ENCODE measurements at places on chromosomes 6 and 20.

DNA sequence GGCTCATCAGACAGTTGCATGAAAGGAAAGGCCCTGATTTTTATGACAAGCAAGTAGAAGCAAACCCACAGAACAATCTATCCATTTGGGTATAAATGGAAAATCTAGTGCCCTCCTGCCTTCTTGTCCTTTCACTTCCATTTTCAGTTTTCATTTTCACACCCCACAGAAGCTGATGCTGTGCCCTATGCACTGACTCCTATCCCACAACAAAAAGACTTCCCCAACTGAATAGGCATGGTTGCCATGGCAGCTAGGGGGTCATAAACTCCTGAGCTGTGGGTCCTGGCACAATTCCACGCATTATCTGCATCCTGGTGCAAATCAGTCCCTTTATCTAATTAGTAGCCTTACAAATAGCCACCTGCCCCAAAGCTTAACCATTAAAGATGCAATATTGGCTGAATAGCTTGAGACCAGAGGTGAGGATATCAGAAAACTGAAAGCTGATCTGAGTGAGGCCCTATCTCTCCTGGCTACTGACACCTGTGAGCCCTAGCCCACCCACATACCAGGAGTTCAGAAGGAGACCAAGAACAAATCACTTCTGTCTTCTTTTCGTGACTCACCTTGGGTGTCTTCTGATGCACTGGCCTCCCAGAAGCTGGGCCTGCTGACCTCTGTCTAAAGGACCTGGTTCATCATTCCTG, 34.9 kb upstream of the HEY2 start:
- DNase-seq, result no peak

DNA sequence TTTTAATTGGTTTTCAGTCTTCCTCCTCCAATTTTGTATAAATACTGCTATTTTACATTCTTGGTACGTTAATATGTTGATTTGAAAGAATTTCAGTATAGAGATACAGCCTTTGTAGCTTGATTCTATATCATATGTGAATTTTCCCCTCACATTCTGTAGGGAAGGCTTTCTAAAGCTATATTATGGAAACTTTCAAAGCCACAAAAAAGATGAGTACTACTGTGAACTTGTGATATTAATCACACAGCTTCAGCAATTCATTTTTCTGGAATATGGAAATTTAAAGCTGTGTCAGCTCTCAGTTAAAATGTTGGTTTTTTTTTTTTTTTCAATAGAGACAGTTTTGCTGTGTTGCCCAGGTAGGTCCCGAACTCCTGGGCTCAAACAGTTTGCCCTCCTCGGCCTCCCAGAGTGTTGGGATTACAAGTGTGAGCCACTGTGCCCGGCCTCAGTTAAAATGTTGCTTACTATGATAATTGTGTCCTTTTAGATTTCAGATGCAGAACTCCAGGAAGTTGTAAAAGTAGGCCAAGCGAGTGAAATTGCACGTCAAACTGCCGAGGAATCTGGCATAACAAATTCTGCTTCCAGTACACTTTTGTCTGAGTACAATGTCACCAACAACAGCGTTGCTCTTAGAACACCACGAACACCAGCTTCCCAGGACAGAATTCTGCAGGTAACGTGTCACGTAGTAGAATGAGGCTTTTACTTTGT, 20.6 kb downstream of the CDC5L start:
- no peak for DNase-seq

GRCh38 chr6:68880050-68880813, 245.2 kb downstream of the ADGRB3 start:
- DNase-seq, result peak; percentile 4

- DNase-seq, result peak; percentile 61
Measured at GRCh38 chr6:80214436-80215022, 108.1 kb downstream of the BCKDHB start.

DNA sequence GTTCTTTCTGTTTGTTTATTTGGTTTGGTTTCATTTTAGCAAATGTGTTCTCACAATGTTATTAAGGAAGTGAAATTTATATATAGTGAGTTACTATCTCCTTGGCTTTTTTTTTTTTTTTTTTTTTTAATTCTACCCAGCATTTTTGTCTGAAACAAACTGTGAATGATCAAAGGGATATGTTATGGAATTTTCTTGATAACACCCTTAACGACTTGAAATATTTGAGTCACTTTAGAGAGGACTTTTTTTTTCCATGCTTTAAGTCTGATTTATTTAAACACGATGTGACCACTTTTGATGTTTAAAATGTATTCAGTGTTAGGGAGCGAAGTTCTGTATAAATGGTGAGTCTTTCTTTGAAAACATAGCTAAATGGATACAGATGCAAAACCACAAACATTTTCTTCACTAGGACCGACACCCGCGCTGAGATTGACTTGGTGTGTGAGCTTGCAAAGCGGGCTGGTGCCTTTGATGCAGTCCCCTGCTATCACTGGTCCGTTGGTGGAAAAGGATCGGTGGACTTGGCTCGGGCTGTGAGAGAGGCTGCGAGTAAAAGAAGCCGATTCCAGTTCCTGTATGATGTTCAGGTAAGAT, 149.7 kb downstream of the MTHFD1L start:
- DNase-seq, result no peak

GRCh38 chr20:45290677-45291355, 15.8 kb upstream of the RBPJL start:
- peak; percentile 57 for DNase-seq

- no peak for DNase-seq
Measured at GRCh38 chr6:105258816-105259215, 79.0 kb upstream of the POPDC3 start.

DNA sequence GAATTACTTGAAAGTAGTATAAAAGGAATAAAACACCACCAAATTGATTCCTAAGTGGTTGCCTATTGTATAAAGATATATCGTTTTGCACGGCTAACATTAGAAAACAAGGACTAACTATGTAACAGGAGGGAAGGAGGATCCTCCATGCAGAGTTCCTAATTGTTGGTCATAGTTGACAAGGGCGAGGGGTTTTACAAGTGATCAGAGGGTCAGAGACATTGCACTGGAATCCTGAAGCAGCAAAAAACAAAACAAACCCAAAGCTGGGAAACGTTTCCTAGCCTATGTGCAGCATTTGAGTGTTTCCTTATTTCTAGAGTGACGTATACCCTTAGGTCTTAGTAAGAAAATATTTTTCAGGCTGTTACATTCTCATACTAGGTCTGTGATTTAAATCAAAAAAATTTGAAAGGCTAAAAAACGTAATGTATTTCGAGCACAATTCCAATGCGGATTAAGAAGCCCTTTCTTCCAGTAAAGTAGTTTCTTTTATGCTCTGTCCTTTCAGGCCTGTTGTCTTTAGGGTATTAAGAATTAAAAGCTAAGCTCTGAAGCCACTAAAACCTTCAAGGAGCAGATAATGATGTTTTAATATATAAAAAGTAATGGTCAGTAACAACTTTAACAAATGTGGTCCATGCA, 373.8 kb upstream of the MMS22L start:
- DNase-seq, result no peak

GRCh38 chr20:44509762-44510161, 12.1 kb downstream of the SERINC3 start:
- no peak for DNase-seq

DNA sequence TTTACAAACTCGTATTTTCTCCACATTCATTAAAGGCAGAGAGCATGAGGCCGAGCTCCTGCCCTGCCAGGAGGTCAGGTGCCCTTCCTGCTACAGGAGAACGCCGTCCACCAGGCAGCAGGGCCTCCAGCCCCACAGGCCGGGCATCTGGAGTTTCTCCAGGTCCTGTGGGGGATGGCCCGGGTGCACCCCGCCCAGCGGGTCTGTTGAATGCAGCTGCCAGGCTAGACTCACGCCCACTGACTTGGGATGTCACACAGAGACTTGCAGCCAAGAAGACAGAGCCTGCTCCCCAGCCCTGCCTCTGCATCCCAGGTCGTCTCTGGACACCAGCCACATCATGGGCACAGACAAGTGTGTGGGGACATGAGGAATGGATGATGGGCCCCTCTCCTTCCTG, 376.4 kb downstream of the CDH4 start:
- no peak for DNase-seq

DNA sequence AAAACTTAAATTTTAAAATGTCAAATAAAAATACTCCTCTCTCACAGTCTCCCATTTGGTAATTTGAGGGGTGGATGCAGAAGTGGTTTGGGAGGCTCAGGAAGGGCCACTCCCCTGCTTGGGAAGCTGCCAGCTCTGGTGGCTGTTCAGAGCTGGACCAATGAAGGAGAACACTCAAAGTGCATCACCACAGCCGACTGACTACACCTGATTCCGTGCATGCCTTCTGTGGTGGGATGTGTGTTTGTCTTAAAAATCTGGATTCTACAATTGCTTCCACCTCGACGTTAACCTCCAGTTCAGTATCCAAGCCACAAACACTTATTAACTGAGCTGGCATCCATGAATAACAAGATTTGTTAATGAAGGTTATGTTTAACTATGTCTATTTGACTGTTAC, 137.3 kb downstream of the FOXC1 start:
- no peak for DNase-seq

DNA sequence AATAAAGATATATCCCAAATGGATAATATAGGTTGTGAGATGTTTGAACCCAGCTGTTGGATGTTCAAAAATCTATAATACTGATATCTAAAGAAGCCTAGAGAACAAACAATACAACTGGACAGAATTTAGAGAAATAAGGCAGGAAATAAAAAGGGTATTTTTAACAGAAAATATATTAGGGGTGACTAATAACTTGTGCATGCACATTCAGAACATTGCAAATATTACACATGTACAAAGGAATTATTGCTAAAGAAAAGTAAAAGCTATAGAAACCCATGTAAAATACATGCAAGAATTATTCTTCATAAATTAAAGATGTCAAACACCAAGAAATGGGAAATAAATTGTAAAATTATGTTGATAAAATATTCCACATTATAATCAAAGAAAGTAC, 32.7 kb upstream of the HCRTR2 start:
- DNase-seq, result no peak

DNA sequence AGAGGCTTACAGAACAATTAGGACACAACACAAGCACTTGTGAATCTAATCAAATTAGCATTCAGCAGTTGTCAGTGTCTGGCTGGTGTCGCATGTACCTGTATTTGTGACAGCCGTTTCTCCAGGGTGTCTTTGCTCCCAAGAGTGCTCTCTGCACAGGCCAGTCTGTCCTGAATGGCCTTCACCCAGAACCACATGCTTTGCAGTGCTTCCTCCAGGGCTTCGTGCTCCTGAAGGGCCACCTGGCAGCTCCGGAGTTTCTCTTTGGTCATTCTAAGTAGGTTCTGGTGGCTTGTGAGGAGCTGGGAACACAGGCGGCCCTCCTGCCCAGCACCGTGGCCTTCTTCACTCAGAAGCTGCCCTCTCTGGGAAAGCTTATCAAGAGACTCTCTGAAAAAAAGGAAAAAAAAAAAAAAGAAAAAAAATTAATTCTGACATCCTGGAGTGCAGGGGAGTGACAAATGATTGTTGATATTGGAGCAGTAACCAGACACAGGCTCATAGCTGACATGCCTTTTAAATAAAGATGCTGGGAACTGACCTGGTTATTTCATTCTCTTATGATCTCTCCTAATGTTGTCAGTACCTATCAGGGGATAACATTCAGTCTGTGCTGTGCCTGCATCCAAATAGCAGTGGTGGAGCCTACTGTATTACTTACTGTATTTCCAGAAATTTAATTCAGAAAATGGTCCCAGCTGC, 245.8 kb downstream of the SYNE1 start:
- no peak for DNase-seq

- DNase-seq, result no peak
Measured at GRCh38 chr20:62355516-62355877, 11.6 kb downstream of the LAMA5 start.

- DNase-seq, result no peak
Measured at GRCh38 chr20:63446216-63447024, 26.0 kb downstream of the KCNQ2 start.

DNA sequence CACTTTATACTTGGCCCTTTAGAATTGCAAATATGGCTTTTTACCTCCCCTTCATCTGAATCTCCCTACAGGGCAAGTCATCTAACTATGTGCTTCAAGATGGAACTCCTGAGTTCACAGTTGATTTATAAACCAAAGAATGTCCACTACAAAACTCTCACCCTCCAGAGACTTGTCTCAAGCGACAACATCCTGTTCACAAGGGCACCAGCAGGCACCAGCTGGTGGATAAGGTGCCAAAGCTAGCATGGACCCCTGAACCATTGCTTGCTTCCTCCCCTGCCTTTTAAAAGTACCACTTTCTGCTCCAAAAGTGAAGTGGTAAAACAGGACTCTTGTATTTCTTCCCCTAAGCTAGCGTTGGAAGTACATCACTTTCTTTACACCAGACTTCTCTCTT, 154.5 kb downstream of the LPA start:
- DNase-seq, result no peak

DNA sequence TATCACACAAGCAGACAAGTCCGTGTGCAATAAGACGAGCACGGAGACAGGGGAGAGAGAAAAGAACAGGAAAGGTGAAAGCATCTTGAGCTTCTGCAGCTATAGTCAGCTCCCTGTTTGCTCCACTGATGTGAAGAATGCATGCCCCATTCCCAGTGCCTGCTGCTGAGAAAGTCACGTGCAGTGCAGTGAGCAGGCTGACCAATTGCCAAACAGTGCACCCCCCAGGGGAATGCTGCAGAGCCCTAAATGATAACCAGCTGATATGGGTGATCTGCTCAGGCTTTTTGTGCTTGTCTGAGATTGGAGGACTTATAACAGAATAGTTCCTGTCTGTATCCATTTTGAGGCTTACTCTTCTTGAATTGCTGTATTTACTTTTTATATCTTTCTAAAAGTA, 121.5 kb downstream of the PACRG start:
- no peak for DNase-seq

- DNase-seq, result no peak
Measured at GRCh38 chr20:34675561-34675960, 1.3 kb downstream of the PIGU start.

DNA sequence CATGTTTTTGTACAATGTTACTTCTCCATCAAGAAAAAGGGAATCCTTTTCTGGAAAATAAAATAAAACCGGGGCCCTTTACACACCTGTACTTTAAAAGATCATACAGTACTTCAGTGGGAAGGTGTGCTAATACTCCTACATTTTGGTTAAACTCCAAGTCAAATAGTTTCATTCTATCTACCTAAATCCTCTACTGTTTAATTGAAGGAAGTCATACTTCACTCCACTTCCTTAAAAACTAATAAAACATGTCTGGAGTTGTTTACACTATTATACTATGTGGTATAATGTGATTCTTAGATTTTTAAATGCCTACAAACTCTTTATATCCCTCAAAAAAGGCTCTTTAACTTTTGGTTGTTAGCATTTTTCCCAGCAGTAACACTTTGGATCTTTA, 18.6 kb upstream of the HBS1L start:
- DNase-seq, result no peak

All from NCI-H2171 (cell line).